ENCODE measurements at places on chromosomes 7 and 10. TPM values are rescaled to one million over a fixed set of nuclear protein-coding genes. Genes with fewer than 3 reads are reported as not detected.

Gene GLI3
- total RNA-seq = 7.6 TPM

Gene EMX2
- total RNA-seq = 5.7 TPM

Gene ADIRF
- total RNA-seq = 9.7 TPM

Gene NUDT13
- 2.0 TPM for total RNA-seq

Gene C10orf53
- not detected for total RNA-seq

Gene IKZF1
- total RNA-seq = 1.6 TPM

Gene NODAL
- 0.04 TPM for total RNA-seq

Gene CNPY1
- total RNA-seq = 0.18 TPM

Gene VSTM4
- 39.5 TPM for total RNA-seq

Gene FAM25G
- not detected for total RNA-seq

Gene CALML3
- not detected for total RNA-seq
